ENCODE measurements at places on chromosomes 1 and 21.
A peak's percentile ranks its signal among the peaks of the same experiment; 100 is the strongest.

DNA sequence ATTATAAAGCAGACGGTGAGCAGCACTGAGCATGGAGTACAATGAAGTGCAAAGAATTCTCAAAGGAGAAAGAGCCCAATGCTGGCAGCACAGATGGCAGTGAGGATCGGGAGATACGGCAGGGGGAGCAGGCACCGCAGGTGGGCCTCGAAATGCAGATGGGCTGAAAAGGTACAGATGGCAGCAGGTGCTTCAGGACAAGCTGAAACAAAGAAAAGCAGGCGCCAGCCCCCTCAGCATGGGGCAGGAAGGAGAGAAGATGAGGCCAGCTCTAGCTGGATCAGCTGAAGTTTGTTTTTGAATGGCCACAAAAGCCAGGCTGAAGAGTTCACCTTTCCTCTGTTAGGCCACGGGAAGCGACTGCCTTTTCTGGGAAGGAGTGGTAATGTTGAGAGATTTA lies 7.7 kb downstream of the CFAP298 start:
- H3K4me1 ChIP-seq: no peaks in the 10 kb centered on the region
- no peak for DNase-seq
- no peaks in the 10 kb centered on the region for H3K27me3 ChIP-seq
- H3K27ac ChIP-seq: no peak overlapping the region

DNA sequence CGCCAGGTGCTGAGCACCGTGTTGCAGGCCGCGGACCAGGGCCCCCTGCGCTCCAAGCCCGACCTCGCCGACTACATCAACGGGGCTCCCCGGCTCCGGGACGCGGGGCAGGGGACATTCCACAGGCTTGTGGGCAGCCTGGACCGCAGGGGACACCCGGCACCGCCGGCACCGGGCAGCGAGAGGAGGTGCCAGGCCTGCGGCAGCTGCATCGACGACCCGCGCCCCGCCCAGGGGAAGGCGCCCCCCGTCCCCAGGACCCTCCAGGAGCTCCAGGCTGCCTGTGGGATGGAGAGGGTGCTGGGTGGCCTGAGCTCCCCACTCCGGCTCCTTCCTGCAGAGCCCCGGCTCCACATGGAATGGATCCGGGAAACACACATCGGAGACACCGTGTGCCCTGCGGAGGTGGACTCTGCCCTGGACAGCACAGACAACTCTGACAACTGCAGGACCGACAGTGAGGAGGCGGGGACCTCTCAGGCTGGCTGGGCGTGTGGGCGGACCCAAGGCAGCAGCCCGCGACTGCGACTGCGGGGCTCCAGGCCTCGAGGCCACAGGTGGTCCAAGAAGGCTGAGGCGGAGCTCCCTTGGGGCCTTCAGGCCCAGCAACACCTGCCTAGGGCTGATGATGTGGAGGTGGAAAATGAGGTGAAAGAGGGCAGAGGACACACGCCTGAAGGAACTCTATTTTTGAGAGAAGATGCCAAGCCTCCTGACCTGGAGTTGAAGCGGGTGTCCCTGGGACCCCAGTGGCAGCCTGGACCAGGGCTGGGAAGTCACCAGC lies 22.8 kb downstream of the KIAA1614 start:
- no peak overlapping the region for H3K4me3 ChIP-seq
- H3K36me3 ChIP-seq: peaks cover 13% of the 10 kb centered on the region
- H3K4me1 ChIP-seq: no peaks in the 10 kb centered on the region
- no peaks in the 10 kb centered on the region for H3K27me3 ChIP-seq
- no peak for DNase-seq

GRCh38 chr1:23402286-23403037 lies 22.1 kb downstream of the TCEA3 start:
- no peaks in the 10 kb centered on the region for H3K27me3 ChIP-seq
- H3K27ac ChIP-seq: peak overlapping the region; percentile 58
- H3K4me3 ChIP-seq: no peak overlapping the region
- no peaks in the 10 kb centered on the region for H3K36me3 ChIP-seq
- peaks cover 17% of the 10 kb centered on the region for H3K4me1 ChIP-seq

DNA sequence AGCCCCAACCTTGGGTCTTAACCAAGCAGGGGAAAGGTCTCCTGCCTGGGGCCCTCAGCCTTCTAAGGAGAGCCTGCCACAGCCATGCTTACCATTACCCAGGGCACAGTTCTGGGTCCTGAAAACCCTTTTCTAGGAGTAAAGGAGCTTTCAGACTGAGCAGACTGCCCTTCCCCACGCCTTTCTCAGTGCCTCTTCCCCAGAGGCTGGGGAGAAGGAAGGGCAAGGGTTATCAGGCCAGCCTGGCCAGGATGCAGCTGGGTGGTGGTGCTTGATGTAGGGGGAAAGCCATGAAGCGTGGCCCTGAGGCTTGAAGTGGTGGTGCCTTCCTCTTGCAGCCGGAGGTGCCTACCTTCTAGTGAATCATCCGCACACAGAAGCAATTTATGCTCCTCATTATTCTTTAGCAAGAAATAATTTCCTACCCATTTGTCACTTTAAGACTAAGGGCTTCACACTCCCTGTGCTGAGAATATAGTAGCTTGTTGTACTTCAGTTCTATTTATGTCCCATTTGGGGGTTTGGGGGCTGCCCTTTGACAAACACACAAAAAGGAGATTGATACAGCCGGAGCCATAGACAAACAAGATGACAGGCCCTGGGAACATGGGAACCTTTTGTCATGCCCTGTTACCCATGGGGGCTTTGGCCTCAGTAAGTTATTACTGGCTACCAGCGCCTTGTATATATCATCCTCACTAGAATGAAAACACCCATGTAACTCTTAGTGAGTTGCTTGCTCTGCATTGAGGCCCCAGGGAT lies 40.7 kb downstream of the MAN1C1 start:
- H3K4me3 ChIP-seq: no peak overlapping the region
- H3K27ac ChIP-seq: no peak overlapping the region
- H3K27me3 ChIP-seq: no peaks in the 10 kb centered on the region
- DNase-seq: no peak
- no peaks in the 10 kb centered on the region for H3K36me3 ChIP-seq

DNA sequence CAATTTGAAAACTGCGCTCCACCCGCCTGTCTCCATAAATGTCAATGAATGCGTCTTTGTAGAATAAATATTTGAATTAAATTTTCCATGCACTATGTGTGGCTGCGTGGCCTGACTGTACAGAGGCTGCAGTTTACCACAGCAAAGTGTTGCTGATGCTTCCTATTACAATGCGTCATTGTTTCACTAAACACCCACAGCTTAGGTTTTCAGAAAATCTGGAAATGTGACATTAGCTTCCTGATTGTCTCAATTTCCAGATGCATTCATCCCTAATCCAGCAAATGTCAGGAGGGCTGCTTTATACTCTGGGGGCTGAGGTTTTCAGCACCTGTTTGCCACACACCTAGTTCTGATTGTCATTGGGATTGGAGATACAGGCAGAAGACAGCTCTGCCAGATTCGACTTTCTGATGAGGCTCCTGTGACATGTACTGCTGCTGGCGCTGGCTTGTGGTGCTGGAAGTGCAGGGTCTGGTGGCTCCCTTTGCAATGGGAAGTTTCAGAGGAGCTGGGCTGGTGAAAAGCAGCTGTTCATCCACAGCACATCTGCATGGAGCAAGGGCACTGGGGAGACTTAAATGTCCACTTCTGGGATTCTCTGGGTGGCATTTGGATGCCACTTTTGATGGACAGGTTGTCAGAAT lies 40.0 kb downstream of the URB2 start:
- no peak overlapping the region for H3K27ac ChIP-seq
- H3K4me3 ChIP-seq: no peak overlapping the region
- DNase-seq: no peak
- H3K4me1 ChIP-seq: peaks cover 4% of the 10 kb centered on the region

DNA sequence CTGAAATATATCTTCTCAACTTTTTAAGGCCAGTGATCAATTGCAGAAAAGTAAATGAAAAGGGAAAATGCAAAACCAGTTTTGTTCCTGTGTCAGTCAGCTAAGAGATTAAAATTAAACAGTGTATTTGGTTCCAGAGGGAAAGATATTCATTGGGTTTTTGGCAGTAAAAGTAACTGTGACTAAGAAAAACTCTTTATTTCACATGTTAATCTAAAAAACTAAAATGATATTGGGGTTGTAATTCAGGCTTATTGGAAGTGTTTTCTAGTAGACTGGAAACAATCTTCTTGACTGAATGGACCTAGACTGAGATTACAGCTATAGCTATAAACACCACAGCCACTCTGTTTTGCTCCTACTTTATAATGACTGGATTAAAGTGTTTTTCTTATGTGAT lies 413.9 kb downstream of the ADGRL2 start:
- no peaks in the 10 kb centered on the region for H3K27me3 ChIP-seq
- no peak overlapping the region for H3K27ac ChIP-seq
- no peak overlapping the region for H3K4me3 ChIP-seq
- no peaks in the 10 kb centered on the region for H3K4me1 ChIP-seq
- no peaks in the 10 kb centered on the region for H3K36me3 ChIP-seq

- H3K4me1 ChIP-seq: peaks cover 11% of the 10 kb centered on the region
- H3K27me3 ChIP-seq: no peaks in the 10 kb centered on the region
- DNase-seq: no peak
- H3K36me3 ChIP-seq: no peaks in the 10 kb centered on the region
- no peak overlapping the region for H3K4me3 ChIP-seq
Observed at GRCh38 chr1:186443638-186444037, 17.3 kb downstream of the PDC start.

DNA sequence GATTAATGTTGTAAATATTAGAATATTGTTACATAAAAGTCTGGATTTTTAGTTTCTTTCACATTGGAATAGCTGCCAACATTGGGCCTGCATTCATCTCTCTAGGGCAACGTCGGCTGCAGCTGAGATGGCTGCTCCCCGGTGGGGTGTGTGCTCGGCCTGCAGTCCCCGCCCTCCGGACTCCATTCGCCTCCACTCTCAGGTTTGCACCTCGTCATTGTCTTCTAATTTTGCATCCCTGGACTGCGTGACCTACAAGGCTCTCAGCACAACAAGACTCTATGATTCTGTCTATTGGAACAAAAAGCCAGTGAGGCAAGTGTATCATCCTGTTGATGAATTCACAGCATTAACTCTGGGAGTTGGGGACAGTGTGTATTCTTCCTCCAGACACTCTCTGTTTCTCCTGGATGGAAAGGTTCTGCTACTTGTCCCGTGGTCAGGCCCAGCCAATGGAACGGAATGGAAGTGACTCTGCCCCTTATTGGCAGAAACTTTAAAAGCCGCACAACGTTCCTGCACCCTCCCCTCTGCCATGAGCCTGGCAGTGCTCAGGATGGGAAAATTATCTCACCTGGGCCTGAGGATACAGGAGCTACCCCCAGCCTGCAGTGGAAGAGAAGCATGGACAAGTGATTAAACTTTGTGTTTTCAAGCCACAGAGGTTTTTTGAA lies 105.0 kb upstream of the SAMD11 start:
- H3K4me1 ChIP-seq: no peaks in the 10 kb centered on the region
- H3K27ac ChIP-seq: no peak overlapping the region
- no peaks in the 10 kb centered on the region for H3K36me3 ChIP-seq

DNA sequence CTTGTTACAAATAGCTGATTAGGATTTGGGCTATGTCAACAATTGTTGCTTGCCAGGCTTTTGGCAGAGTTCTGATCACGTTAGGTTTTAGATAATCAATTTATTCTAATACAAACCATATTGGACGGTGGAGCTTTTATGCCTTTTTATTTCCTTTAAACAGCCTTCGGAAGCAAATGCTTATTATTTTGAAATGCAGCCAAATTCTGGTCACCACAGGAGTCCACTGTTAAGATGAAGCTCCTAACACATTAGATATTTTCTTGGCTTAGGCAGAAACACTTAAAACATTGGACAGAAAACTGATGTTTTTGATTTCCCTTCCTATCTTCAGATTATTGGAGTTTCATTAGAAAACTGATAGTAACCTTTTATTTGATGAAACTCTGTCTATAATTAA lies 82.9 kb downstream of the CENPF start:
- no peak overlapping the region for H3K4me3 ChIP-seq
- H3K27ac ChIP-seq: no peak overlapping the region
- no peaks in the 10 kb centered on the region for H3K27me3 ChIP-seq
- DNase-seq: no peak
- H3K36me3 ChIP-seq: no peaks in the 10 kb centered on the region
- no peaks in the 10 kb centered on the region for H3K4me1 ChIP-seq

- H3K4me3 ChIP-seq: no peak overlapping the region
- no peak for DNase-seq
- H3K27me3 ChIP-seq: no peaks in the 10 kb centered on the region
- no peak overlapping the region for H3K27ac ChIP-seq
- no peaks in the 10 kb centered on the region for H3K4me1 ChIP-seq
Observed at GRCh38 chr1:236451796-236452373, 57.8 kb downstream of the EDARADD start.

DNA sequence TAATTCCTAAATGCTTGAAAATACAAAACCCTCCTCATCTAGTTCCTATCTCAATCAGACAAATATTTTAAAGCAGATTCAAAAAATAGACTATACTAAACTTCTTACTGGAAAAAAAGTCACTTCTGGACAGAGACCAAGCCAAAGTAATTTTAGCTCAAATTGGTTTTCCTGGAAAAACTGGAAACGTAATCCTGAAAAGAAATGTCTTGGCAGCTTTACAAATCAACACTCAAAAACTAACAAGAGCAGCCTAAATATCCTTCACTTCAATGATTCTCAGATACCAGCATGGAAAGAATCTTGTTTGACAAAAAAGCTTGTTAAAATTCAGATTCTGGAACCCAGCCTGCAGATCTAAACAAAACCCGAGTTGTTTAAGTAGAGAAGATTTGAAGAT lies 9.1 kb upstream of the GPR88 start:
- H3K4me1 ChIP-seq: no peaks in the 10 kb centered on the region
- peak; percentile 79 for DNase-seq
- H3K27me3 ChIP-seq: no peaks in the 10 kb centered on the region
- H3K36me3 ChIP-seq: no peaks in the 10 kb centered on the region
- no peak overlapping the region for H3K27ac ChIP-seq
- no peak overlapping the region for H3K4me3 ChIP-seq

GRCh38 chr1:23745515-23745914 lies 2.2 kb downstream of the ELOA start:
- no peak for DNase-seq
- H3K4me3 ChIP-seq: no peak overlapping the region
- H3K27me3 ChIP-seq: no peaks in the 10 kb centered on the region
- H3K4me1 ChIP-seq: peaks cover 50% of the 10 kb centered on the region
- H3K27ac ChIP-seq: no peak overlapping the region

DNA sequence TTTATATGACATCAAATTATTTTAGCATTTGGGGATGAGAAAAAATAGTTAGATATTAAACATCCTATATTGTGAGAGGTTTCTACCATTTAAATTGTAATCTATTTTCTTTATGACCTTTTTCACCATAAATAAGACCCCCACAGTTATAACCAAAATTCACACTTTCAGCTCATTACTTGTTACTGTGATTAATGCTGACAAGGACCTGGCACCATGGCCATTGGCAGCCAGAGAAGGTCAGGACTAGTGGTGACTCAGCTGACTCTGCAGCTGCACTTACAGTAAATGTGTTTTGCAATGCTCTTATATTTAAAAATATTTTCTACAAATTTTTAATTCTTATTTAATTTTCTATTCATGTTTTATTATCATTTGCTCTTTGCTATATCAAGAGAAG lies 133.3 kb upstream of the C1orf105 start:
- H3K27ac ChIP-seq: no peak overlapping the region
- no peaks in the 10 kb centered on the region for H3K36me3 ChIP-seq
- peaks cover 9% of the 10 kb centered on the region for H3K4me1 ChIP-seq
